RKO (cell line): ENCODE measurements at places on chromosomes 5 and 9.

DNA sequence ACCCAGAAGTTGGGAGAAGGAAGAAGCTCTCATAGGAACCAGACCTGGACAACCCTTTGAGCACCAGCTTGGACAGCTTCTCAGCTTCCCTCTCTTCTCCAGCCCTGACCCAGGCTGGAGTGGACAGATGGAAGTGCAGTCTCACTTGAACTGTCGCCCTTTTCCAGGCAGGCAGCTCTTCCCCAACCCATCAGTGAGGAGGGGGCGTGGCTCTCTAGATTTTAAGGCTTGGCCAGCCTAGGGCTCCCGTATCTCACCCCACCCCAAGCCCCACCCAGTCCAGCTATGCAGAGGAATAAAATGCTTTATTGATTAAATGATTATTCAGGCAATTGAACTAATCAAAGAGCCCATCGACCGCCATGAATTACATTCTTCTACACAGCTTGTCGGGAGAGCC is 2.2 kb downstream of the PAX5 start:
- DNase-seq, result no peak

DNA sequence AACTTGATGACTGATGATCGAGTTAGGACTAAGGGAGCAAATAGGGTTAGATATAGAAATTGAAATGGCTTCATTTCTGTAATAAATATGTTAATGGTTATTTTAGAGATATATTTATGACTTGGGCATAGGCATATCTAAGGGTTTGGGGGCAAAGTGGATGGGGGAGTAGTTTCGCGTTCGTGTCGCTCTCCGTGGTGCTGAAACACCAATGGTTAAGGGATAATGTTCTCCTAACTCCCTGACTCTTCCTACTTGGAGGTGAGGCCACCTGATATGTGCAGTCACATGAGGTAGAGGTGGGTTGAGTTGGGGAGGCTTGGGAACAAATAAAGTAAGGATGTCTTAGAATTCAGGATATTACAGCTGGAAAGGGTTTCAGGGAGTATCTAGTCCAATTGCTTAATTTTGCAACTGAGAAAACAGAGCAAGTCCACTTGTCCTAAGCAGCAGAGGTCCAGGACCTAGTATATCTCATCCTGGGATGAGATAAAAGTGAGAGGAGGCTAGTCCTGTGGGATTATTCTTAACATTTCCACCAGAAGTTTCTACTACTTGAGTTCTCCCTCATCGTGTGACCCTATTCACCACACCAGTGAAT is 44.0 kb upstream of the MAP1B start:
- peak; percentile 46 for DNase-seq

GRCh38 chr9:98977813-98978212 is 34.1 kb downstream of the COL15A1 start:
- no peak for DNase-seq

GRCh38 chr5:154707641-154708040 is 47.5 kb upstream of the LARP1 start:
- no peak for DNase-seq

- peak; percentile 9 for DNase-seq
Measured at GRCh38 chr9:76269789-76270188, 124.4 kb downstream of the RFK start.
